ENCODE measurements at places on chromosomes 5 and 9. TPM values are rescaled to one million over a fixed set of nuclear protein-coding genes. Genes with fewer than 3 reads are reported as not detected.

PTGDS gene
- 1.4 TPM for total RNA-seq

PRRX2 gene
- total RNA-seq: 5.6 TPM

HNRNPK gene
- 680 TPM for total RNA-seq

FAM200C gene
- total RNA-seq: 1.2 TPM

ACOT12 gene
- total RNA-seq: 0.08 TPM

SV2C gene
- not detected for total RNA-seq

PCDHB2 gene
- total RNA-seq: 3.4 TPM

SYK gene
- 0.02 TPM for total RNA-seq

SPATA31D4 gene
- not detected for total RNA-seq

PAPPA gene
- 33.9 TPM for total RNA-seq

DENND4C gene
- 17.8 TPM for total RNA-seq

MARCHF3 gene
- total RNA-seq: 1.3 TPM

HTR1A gene
- not detected for total RNA-seq

ANKRD18B gene
- 4.0 TPM for total RNA-seq

SPOCK1 gene
- total RNA-seq: 24.2 TPM

CCDC152 gene
- not detected for total RNA-seq

PCDHB14 gene
- 0.06 TPM for total RNA-seq

CDC23 gene
- total RNA-seq: 28.3 TPM

CNTFR gene
- total RNA-seq: 0.15 TPM

PRDM9 gene
- total RNA-seq: not detected

LCN12 gene
- 1.1 TPM for total RNA-seq

IFNA2 gene
- total RNA-seq: not detected

IL3 gene
- total RNA-seq: not detected

ADRA1B gene
- total RNA-seq: 15.9 TPM

SPAG8 gene
- total RNA-seq: 0.51 TPM

POU5F2 gene
- 0.02 TPM for total RNA-seq

PCDHGB5 gene
- total RNA-seq: 2.5 TPM

GOLGA1 gene
- 9.6 TPM for total RNA-seq

AHRR gene
- 5.4 TPM for total RNA-seq

RASA1 gene
- total RNA-seq: 25.8 TPM

CNTNAP3B gene
- 10.3 TPM for total RNA-seq

DPYSL3 gene
- total RNA-seq: 24.6 TPM

C9orf153 gene
- 0.25 TPM for total RNA-seq

TLX3 gene
- total RNA-seq: not detected

SLC45A2 gene
- not detected for total RNA-seq

IL4 gene
- not detected for total RNA-seq

FBLL1 gene
- total RNA-seq: 0.07 TPM

COL27A1 gene
- 8.7 TPM for total RNA-seq

ELAVL2 gene
- 0.04 TPM for total RNA-seq

SLC34A1 gene
- total RNA-seq: not detected

DMRTA1 gene
- 0.56 TPM for total RNA-seq

KIAA1958 gene
- 1.5 TPM for total RNA-seq

MSMP gene
- total RNA-seq: not detected

CCDC187 gene
- 0.01 TPM for total RNA-seq

FOXD1 gene
- 15.8 TPM for total RNA-seq

TEK gene
- total RNA-seq: 0.18 TPM

MYOZ3 gene
- total RNA-seq: 0.18 TPM

NOTCH1 gene
- 13.2 TPM for total RNA-seq

SUSD3 gene
- 1.1 TPM for total RNA-seq

CXCL14 gene
- total RNA-seq: 0.37 TPM

NXNL2 gene
- total RNA-seq: 0.52 TPM

Data from A549 treated with dexamethasone at 1 μM for 4 hours (cell line).